T-helper 17 cell (primary cell): ENCODE measurements at places on chromosomes 5 and 9. TPM values are rescaled to one million over a fixed set of nuclear protein-coding genes. Genes with fewer than 3 reads are reported as not detected.

Gene NSD1
- total RNA-seq, result 103 TPM

Gene ECPAS
- total RNA-seq, result 65.9 TPM

Gene CDC20B
- not detected for total RNA-seq

Gene OTULIN
- 94.6 TPM for total RNA-seq

Gene IL9
- total RNA-seq, result not detected

Gene DIRAS2
- not detected for total RNA-seq

Gene GRIN1
- total RNA-seq, result not detected

Gene GRAMD2B
- total RNA-seq, result 11.7 TPM

Gene SH3RF2
- 0.60 TPM for total RNA-seq

Gene TXNDC8
- total RNA-seq, result not detected
